ENCODE measurements at places on chromosomes 5 and 9.

GRCh38 chr5:163770625-163771024 lies 265.2 kb downstream of the MAT2B start:
- no peak for DNase-seq

GRCh38 chr9:108181441-108181840 lies 674.3 kb downstream of the ACTL7B start:
- no peak for DNase-seq

- DNase-seq = no peak
These were observed 23.6 kb upstream of the CYSTM1 start for GRCh38 chr5:140151144-140152021.

GRCh38 chr5:181211208-181211607 lies 6.2 kb upstream of the TRIM7 start:
- DNase-seq = no peak

- no peak for DNase-seq
These were observed 148.7 kb downstream of the FAM174A start for GRCh38 chr5:100683881-100684280.

GRCh38 chr9:75422944-75423522 lies 334.7 kb downstream of the OSTF1 start:
- no peak for DNase-seq
